ENCODE measurements at places on chromosomes 4 and X.

- no peak for DNase-seq
Observed at GRCh38 chr4:40446839-40447238, 111.7 kb downstream of the CHRNA9 start.

DNA sequence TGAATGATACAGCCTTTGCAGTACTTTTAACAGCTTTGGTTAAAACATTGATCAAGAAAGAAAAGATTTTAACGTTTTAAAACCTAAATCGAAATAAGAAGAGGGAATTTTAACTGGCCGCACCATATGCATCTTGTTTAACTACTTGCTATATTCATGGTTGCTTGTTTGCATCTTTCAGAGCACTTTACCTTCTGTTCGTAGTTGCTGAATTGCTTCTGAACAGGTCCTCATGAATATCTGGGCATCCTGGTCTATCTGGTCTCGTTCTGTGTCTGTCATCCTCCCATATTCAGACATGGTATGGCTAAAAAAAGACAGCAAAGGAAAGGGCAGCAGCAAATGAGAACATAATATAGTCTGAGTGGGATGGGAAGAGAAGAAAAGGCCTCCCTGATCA lies 72.3 kb downstream of the NSG1 start:
- no peak for DNase-seq

DNA sequence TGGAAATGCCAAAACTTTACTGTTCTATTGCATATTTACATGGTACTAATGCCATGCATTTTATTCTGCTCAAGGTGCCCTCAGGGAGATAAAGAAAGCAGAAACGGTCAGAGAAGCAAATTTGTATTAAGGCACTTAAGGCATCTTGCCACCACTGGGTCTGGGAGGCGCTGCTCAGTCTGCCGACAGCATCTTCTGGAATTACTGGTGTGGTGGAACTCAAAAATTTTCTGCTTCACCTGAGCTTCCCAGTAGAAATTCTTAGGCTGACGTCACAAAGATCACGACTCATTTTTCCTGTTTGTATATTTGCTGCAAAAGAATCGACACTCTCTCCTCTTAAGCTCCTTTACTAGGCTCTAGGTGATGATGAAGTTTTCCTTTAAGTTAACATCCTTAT lies 3.0 kb downstream of the RASSF6 start:
- DNase-seq = no peak

DNA sequence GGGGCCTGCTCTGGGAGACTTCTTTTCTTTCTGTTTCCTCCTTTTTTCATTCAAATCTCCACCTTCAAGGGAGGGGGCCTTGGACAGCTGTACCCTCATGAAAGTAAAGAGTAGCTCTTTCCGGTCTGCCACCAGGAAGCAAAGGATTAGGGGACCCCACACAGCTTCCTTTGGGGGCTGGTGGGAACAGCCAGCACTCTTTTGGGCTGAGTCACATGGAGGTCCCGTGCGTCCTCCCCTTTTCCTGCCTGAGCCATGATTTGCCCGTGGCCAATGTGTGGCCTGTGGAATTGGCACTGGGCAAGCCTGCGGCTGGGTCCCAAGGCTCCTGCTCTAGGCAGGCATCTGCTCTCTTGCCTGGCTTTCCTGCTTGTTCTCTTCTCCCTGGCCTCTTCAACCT lies 65.5 kb downstream of the FHDC1 start:
- DNase-seq = no peak

- no peak for DNase-seq
Observed at GRCh38 chr4:55169352-55169961, 44.1 kb upstream of the KDR start.

DNA sequence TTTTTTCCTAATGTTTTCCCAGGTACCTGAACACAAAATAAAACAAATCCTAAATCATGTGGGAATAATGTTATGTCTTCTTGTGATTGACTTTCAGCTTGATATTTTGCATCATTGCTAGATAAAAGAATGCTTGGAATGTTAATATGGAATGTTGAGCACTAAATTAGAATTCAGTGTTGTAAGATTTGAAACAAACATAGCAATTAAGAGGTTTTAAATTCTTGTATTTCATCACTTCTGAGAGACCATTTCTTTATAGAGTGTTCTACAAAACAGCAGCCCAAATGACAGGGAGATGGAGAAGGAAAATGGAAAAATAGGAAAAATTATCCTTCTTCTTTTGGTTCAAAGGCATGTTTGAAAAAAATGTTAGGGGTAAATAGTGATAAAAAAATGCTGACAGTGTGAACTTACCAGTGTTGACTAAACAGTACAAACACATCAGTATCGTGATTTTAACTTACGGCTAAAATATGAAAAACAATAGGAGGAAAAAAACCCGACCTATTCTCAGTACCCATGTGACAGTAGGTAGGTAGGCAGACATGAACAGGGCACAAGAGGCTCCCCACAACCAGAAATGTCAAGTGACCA lies 102.6 kb upstream of the PDE5A start:
- DNase-seq = no peak

DNA sequence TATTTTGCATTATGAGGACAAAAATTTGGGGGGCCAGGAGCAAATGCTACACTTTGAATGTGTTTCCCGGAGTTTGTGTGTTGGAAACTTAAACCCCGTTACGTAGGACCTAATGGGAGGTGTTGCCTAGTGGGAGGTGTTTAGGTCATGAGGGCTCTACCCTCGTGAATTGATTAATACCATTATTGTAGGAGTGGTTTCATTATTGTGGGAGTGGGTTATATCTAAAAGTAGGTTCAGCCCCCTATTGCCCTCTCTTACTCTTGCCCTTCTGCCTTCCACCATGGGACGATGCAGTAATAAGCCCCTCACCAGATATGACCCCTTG lies 15.5 kb downstream of the UBA6 start:
- DNase-seq = no peak

- DNase-seq = no peak
Observed at GRCh38 chr4:24559889-24560288, 24.5 kb downstream of the DHX15 start.

- DNase-seq = peak; percentile 25
Observed at GRCh38 chr4:70183168-70183939, 12.2 kb upstream of the ODAM start.

GRCh38 chr4:109752525-109752924 lies 22.7 kb upstream of the PLA2G12A start:
- no peak for DNase-seq

DNA sequence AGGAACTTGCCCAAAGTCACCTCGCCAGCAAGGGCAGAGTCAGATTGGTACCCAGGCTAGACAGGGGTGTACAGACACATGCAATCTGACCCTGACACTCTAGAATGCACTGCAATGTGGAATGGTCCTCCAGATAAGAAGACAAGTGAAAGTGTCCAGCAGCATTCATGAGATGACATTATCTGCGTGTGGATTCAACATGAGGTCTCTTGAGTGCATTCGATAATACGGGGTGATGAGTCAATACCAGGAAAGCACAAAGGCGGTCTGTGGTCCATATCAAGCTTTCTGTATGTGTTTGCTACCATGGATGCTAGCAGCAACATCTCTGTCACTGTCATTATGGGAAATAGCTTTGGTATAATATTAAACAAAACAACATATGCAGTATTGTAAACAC lies 6.8 kb upstream of the XAGE3 start:
- DNase-seq = no peak

Measured in hindlimb muscle (tissue), 1 donor.